WERI-Rb-1 (cell line): ENCODE measurements at places on chromosomes 3 and 15.

- DNase-seq, result no peak
Measured at GRCh38 chr15:93479715-93480114, 390.7 kb upstream of the RGMA start.

GRCh38 chr3:8458238-8458661, 43.4 kb upstream of the LMCD1 start:
- DNase-seq, result no peak

DNA sequence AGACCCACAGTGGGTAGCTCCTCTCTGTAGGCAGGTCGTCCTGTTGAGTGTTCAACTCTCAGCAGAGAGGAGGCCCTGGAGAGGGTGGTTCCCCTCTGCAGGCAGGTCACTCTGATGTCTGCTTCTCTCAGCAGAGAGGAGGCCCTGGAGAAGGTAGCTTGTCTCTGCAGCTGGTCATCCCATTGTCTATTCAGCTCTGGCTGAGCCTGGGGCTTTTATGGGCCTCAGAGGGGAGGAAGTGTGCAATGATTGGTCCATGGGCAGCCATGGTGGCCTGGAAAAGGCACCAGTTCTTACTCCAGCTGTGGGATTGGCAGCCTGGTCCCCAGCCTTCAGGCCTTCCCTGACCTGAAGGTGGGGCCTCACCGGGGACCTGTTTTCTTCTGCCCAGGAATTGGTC, 52.9 kb downstream of the PPCDC start:
- no peak for DNase-seq

GRCh38 chr3:156341831-156342416, 213.0 kb downstream of the SSR3 start:
- no peak for DNase-seq

- DNase-seq, result no peak
Measured at GRCh38 chr3:97871801-97872524, 50.2 kb downstream of the CRYBG3 start.

DNA sequence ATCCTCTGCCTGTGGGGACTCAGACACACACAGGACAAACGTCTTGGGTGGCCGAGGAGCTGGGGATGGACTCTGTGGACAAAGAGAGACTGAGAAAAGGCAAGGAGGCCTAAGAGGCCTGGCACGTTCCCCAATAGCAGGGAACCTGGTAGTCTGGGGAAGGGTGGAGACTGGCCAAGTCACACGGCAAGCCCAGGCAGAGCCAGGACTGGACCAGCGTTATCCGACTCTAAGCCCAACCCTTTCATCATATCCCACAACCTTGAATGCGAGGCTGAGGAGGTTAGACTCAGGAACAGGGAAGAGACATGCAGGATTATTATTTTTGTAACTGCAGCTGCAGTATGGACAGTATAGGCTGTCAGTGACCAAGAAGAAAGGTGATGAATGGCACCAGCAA, 53.4 kb downstream of the SLC6A11 start:
- DNase-seq, result no peak

GRCh38 chr3:69210068-69210730, 87.8 kb upstream of the LMOD3 start:
- no peak for DNase-seq

DNA sequence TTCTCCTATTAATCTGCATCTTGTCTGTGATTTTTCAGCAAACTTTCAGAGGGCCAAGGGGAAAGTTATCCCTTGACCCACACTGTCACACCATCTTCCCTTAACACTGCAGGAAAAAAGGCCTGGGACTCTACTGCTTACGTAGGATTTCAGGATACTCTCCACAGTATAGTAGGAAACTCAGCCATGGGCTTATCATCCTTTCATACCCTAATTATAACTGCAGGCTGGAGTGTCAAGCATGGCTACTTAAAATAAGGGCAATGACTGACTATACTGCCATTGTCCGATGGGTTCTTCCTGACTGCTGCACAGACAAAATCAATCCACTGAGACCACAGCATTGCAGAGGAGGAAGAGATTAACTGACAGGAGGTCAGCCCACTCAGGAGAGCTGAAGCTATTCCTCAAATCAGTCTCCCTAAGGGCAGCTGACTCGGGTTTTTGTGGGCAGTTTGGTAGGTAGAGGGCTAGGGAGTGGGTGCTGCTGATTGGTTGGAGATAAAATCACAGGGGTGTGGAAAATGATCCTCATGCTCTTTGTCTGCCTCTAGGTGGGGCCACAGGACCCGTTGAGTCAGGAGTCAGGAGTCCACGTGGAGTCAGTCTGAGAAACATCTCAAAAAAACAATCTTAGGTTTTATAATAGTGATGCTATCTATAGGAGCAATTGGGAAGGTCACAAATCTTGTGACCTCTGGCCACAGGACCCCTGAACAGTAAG, 118.2 kb upstream of the STRIT1 start:
- DNase-seq, result no peak

DNA sequence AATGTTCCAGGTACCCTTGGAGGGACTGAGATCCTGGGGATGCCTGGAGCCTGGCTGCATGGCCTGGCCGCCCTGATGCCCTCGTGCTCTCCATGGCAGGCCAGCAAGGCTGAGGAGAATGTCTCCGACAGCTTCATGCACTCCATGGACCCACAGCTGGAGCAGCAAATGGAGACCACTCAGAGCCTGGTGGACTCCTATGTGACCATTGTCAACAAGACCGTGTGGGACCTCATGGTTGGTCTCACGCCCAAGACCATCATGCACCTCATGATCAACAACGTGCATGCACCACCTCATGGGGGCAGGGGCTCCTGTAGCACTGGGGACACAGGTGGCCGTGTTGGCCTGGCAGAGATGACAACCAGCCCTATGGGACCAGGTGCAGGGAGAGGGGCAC, 19.7 kb downstream of the GOLGA6A start:
- DNase-seq, result peak; percentile 2

DNA sequence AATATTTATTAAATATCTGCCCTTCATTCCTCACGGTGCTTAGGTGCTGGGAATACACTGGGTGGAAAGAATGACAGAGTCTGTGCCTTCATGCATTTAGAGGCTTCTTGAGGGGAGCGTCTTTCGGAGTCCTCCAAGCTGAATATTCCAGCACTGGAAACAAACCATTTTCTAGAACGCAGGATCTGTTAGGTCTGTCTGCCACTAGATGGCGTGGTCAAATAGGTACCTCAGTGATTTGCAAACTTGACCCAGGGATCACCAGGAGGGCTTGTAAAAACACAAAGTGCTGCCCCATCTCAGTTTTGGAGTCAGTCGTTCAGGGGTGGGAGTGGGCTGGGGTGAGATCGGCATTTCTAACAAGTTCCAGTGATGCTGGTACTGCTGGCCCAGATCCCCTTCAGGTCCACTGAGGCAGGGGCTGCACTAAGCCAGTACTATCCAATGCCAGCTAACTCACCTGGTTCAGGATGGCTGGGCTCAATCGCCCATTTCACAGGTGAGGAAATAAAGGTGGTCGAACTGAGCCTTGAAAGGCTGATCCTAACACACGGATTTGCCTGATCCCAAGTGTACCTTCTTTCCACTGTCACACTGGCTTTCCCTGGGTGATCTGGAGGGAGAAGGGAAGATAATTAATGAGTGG, 14.8 kb downstream of the ARNT2 start:
- peak; percentile 37 for DNase-seq

- DNase-seq, result no peak
Measured at GRCh38 chr15:94229591-94230369, 1.6 kb upstream of the MCTP2 start.

GRCh38 chr3:29004885-29005599, 275.8 kb upstream of the RBMS3 start:
- DNase-seq, result no peak

- no peak for DNase-seq
Measured at GRCh38 chr15:45134682-45135604, 5.1 kb downstream of the DUOX1 start.

- no peak for DNase-seq
Measured at GRCh38 chr15:89164712-89165211, 56.6 kb downstream of the RLBP1 start.

DNA sequence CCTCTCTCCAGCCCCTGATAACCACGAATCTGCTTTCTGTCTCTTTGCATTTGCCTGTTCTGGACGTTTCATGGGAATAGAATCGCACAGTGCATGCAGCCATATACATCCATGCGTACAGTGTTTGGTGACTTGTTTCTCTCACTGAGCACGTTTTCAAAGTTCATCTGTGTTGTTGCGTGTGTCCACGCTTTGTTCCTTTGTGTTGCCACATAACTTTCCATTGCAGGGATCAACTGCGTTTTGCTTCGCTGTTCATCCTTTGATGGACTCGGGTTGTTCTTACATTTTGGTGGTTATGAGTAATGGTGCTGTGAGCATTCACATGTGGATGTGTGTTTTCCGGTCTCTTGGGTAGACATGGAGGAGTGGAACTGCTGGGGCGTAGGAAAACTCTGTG, 56.4 kb upstream of the TAMM41 start:
- no peak for DNase-seq

GRCh38 chr3:55183201-55183600, 255.3 kb upstream of the LRTM1 start:
- no peak for DNase-seq

DNA sequence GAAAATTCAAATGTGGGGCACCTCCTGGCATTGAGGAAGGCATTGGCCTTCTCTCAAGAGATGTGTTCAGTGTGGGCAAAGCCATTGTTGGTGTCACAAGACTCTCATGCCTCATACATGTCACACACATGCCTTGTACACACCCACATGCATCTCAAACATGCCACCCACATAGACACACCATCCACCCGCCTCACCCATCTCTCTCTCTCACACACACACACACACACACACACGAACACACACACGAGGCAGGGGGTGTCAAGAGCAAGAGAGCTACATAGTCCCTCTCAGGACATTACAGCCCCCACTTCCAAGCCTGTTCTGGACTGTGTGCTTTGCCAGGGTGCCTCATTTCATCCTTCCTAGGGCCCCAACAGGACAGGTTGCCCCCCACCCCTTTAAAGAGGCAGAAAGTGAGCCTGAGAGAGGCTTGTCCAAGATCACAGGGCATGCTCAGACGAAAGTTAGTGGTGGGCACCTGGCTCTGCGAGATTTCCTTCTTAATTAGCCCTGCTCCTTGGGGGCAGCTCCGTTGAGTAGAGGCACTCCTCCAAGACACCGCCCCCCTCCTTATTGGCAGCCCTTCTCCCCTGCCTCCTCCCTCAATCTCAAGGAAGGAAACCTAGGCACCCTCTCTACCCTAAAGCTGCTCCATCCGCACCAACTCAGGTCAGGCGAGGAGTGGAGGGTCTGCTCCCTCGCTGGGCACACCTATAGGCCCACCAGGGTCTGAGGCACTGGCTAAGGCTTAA, 50.5 kb upstream of the CCDC174 start:
- DNase-seq, result no peak

DNA sequence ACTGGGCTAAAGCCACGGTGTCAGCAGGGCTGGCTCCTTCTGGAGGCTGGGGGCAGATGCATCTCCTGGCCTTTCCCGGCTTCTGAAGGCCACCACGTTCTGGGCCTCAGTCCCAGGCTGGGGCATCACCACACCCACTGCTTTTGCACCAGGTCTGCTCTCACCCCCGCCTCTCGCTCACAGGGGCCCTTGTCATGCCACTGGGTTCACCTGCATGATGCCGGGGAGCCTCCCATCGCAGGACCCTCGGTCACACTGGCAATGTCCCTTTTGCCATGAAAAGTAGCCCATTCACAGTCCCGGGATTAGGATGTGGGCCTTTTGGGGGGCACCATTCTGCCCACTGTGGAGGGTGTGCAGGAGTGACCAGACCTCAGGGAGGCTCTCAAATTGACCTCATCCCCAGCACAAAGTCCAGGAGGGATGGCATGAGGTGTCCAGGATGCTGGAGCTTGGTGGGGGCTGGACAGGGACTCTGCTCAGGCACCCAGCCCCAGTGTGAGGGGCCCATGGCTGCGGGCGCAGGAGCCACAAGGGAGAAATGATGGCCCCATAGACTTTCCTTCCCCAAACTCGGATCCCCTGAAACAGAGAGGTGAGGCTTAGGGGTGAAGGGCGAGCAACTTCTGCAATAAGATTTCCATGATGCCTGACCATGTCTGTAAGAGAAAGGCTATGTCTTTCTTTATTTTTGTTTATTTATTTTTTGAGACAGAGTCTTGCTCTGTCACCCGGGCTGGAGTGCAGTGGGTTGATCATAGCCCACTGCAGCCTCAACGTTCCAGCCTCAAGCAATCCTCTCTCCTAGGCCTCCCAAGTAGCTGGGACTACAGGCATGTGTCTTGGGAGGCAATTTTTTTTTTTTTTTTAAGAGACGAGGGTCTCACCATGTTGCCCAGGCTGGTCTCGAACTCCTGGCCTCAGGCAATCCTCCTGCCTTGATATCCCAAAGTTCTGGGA, 189.1 kb downstream of the GOLGA6L6 start:
- DNase-seq, result no peak

- DNase-seq, result no peak
Measured at GRCh38 chr15:81052046-81052445, 51.3 kb downstream of the TLNRD1 start.

DNA sequence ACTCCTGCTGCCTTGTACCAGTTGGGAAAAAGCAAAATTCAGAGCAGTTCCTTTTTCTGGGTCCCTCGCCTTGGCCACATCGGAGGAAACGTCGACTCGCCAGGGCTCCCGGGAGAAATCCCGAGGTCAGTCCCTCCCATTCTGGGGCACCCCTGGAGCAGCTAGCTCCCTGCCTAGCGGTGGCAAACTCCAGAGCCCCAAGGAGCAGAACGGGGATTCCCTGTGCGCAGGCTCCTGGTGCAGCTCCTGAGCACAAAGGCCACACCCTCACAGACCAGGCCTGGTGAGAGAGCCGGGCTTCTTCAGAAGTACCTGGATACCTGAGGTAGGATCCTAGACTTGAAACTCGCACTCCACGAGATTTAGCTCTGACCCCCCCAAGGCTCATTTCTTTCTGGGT, 2.6 kb downstream of the LRRC3B start:
- DNase-seq, result no peak

DNA sequence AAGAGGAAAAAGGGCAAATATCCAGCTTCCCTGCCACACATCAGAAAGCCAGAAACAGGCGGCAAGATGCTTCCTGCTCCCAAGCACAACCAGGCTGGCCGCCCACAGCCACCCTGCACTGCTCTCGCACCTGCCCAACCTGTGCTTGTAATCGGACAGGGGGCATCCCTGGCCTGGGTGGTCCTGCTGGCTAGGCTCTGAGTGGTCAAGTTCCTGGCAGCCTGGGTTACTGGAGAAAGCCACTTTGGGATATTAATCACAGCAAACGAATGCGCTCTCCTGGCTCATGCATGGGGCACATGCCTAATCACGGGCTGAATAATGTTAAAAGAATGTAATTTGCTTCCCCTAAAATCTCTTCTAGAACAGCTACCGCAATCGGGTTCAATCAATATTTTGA, 442.4 kb downstream of the MCTP2 start:
- DNase-seq, result no peak
